ENCODE measurements at places on chromosomes 13 and 19.

- no peaks in the 10 kb centered on the region for H3K27me3 ChIP-seq
- peaks cover 22% of the 10 kb centered on the region for H3K36me3 ChIP-seq
- H3K27ac ChIP-seq, result no peak overlapping the region
- H3K4me3 ChIP-seq, result no peak overlapping the region
These were observed 92.1 kb downstream of the ATP11A start for GRCh38 chr13:112781881-112782361.

DNA sequence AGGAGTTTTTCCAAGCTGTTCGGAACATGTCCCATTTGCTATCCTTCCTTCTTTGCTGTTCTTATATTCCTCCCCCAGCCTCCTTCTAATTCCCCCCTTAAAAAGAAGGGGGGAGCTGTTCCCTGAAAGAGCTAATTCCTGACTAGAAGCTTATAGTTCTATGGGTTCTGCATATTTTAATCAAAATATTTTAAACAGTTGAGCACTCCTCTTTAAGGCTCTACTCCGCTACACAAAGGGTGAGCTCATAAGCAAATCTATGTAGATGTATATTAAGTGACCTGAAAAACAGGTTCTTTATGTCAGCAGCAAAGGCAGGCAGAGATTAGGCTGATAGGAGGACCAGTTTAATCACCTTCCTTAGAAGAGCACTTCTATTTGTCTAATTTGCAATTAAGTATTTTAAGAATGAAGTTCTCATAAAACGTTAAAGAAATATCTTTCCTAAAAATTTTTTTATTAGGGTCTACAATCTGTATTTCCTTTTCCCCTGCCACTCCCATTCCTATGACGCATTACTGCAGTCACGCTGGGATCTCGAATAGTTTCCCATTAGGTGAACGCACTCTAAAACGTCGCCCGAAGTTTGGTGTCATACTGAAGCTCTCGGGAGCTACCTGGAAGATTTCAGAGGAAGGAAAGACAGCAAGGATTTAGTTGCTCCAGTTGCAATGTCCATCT lies 5.2 kb downstream of the EFNB2 start:
- peak overlapping the region; percentile 56 for H3K27ac ChIP-seq
- DNase-seq, result no peak
- H3K4me1 ChIP-seq, result peaks cover 17% of the 10 kb centered on the region

DNA sequence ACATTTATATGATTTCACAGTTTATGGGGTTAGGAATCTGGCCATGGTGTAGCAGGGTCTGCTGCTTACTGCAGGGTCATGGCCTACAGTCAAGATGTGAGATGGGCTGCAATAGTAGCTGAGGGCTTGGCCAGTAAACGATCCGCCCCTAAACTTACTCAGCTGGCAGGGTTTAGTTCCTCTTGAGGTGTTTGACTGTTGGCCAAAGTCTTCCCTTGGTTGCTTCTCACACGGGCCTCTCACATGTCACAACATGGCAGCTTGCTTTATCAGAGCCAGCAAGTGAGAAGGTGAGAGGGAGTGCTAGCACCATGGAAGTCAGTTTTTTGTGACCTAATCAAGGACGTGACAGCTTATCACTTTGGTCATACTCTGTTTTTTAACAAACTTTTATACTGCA lies 77.1 kb downstream of the DNAJC3 start:
- H3K4me1 ChIP-seq, result no peaks in the 10 kb centered on the region
- H3K36me3 ChIP-seq, result peaks cover 7% of the 10 kb centered on the region
- no peaks in the 10 kb centered on the region for H3K27me3 ChIP-seq
- H3K27ac ChIP-seq, result no peak overlapping the region

DNA sequence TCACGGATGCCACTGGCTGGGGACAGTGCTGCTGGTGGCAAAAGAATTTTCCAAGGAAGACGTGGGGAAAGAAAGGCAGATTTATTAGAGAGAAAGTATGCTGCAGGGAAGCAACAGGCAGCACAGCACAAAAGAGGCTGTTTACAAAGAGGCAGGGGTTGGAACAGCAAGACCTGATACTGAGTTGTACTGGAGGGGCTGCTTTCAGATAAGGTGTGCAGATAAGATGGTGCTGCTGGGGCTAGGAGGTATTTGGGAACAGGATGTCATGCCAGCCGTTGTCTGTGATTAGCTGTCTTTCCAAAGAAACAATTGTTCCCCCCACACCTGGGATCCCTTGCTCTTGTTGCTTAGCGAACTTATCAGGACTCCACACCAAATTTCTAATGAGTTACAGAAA lies 2023.3 kb upstream of the PCDH20 start:
- H3K27ac ChIP-seq, result no peak overlapping the region
- H3K36me3 ChIP-seq, result no peaks in the 10 kb centered on the region
- no peaks in the 10 kb centered on the region for H3K27me3 ChIP-seq
- no peak overlapping the region for H3K4me3 ChIP-seq
- no peak for DNase-seq

DNA sequence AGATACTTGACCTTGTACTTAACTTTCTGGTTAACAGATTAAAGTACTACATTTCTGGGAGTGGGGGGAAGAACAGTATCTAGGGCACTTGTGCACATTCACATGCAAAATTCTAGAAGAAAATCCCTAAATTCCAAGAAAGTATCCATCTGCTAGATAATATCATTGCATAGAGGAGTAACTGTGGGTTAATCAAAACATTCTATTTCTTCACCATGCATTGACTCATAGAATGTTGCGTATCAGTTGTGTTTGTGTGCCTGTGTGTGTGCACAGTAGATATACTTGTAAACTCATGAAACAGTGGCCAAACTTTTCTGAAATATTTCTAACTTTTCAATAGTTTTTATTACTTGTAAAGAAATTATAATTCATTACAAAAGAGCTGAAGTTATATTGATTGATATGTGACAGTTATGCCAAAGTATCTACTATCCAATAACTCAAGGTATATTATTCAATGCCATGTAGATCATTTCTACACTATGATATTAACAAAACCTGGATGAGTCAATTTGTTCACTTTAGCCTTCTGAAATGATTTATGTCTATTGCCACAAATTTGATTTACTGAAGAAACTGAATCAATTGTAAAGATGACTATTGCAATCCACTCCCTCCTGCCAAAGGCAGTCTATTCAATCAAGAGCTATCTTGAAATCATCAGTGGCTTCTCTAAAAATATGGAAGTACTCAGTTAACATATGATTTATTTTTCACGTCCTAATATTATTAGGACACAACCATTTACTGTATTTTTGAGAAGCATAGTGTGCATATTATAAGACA lies 756.7 kb upstream of the ARGLU1 start:
- no peak overlapping the region for H3K27ac ChIP-seq
- H3K4me3 ChIP-seq, result no peak overlapping the region
- DNase-seq, result no peak
- no peaks in the 10 kb centered on the region for H3K27me3 ChIP-seq

DNA sequence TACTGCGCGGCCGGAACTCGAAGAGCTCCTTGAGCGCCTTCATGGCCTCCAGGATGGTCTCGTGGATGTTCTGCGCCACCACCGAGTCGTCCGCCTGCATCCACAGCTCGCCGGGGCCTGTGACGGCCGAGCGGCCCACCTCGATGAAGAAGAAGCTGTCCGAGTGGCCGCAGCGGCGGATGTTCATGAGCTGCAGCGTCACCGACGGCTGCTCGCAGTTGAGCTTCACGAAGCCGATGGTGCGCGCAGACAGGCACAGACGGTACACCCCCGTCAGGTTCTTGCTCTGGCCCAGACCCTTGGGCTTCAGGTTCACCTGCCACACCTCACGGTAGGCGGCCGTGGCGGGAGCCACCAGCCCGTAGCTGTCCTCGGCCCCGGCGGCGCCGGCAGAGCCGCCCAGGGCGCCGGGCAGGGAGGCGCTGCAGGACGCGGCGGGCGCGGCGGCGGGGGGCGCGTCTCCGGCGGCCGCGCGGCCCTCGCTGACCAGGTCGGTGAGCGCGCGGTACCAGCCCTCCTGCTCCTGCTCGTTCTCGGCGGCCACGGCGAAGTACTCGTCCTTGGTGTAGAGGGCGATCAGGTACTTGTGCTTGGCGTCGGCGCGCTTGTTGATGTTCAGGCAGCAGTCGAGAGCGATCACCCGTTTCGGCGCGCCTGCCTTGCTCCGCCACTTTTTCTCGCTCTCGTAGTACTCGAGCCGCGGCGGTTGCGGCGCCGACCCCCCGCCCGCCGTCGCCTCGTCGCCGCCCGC lies 1.1 kb downstream of the IRS2 start:
- peaks cover 25% of the 10 kb centered on the region for H3K4me1 ChIP-seq
- peaks cover 31% of the 10 kb centered on the region for H3K36me3 ChIP-seq
- peak overlapping the region; percentile 84 for H3K4me3 ChIP-seq

GRCh38 chr19:14350302-14350701 lies 30.9 kb upstream of the ADGRE5 start:
- no peak for DNase-seq
- no peaks in the 10 kb centered on the region for H3K4me1 ChIP-seq
- H3K4me3 ChIP-seq, result no peak overlapping the region
- no peaks in the 10 kb centered on the region for H3K36me3 ChIP-seq

Data from esophagus squamous epithelium (tissue), 5 donors.